ENCODE measurements at places on chromosomes 7 and 10.
A peak's percentile ranks its signal among the peaks of the same experiment; 100 is the strongest.

- peak; percentile 83 for DNase-seq
Observed at GRCh38 chr10:11742009-11742778, at the start of gene ECHDC3. Gene ECHDC3, plus strand, starts transcription at chr10:11742382. Its CDS starts 195 bp downstream, at chr10:11742577.

GRCh38 chr10:119320981-119321380, 113.6 kb downstream of the GRK5 start:
- DNase-seq = no peak

- DNase-seq = no peak
Observed at GRCh38 chr7:98116656-98117461, 10.2 kb downstream of the LMTK2 start.

DNA sequence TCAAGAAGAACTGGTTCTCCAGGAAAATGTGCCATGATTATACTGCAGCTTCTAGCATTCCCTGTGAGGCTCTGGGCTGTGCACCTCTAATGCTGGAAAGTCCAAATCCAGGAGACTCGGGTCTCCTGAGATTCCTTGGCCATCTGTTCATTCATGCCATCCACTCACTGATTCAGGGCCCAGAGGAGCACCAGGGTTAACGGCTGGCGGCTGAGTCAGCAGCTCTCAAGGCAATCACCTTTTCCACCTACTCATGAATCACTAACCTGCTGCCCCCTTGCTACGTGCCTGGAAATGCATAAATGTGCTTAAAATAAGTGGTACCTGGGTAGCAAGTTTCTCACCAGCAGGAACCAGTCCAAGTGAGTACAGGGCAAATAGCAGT, 132.7 kb downstream of the KCNMA1 start:
- no peak for DNase-seq

GRCh38 chr10:813286-813685, 118.2 kb downstream of the LARP4B start:
- DNase-seq = no peak

DNA sequence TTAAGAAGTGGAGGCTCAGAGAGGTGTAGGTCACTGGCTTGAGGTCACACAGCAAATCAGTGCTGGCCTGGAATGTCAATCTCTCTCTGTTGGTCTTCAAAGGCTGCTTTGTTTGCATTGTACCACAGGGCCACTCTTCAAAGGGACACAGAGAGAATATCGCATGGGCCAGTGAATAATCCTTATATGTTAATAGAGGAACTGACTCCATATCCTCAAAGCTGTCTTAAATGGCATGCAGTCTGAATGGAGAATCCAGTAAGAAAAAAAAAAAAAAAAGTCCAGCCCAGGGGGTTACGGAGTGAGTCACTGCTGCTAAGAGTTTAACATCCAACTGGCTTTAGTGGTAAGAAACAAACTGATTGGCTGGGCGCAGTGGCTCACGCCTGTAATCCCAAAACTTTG, 54.1 kb downstream of the NRAP start:
- DNase-seq = no peak

GRCh38 chr7:97090761-97091353, 26.6 kb upstream of the SDHAF3 start:
- DNase-seq = no peak

DNA sequence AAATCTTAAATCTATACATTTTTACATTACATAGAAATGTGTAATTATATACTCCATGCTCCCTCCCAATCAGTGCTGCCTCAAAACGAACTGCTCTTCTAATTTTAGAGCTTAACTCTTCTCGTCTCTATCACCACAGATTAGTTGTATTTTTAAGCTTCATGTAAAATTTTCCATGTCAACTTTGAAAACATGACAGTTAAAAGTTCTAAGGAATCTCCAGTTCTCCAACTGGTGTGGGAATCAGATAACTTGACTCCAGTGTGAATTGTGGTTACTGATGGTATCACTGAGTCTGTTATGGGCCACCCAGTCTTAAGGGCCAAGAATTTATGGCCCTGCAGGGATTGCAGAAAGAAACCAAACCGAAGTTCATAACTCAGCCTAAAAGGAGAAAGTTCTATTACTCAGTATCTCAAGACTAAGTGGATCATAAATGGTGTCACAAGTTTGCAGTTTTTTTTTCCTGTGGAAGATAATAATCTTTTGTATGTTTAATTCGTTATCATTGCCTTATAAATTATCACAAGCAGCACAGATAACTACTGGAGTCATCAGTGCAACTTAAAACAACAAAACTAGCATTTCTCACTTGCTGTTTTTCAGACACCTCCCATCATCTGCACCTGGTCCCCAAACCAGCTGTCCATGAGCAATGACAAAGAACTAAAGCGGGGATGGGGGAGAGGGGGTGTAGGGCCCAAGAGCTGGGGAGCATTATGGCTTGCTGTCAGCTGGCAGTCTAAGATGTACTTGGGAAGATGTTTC, 31.5 kb upstream of the KMT2E start:
- DNase-seq = no peak

DNA sequence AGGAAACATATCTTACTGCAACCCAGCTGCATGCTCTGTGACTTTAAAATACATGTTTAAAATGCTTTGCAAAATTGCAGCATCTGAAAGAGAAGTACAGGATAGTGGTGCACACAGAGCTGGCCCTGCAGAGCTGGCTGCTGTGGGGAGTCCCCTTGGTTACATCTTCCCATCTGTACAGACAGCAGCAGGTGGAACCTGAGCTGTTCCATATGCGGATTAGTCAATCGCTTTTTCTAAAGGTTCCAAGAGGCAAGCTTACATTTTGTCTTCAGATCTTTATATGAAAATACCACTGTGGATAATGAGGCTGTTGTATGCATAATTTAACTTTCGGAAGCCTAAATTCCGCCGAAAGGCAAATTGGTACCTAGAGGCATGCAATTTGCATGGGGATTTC, 444.1 kb downstream of the NRG3 start:
- no peak for DNase-seq

DNA sequence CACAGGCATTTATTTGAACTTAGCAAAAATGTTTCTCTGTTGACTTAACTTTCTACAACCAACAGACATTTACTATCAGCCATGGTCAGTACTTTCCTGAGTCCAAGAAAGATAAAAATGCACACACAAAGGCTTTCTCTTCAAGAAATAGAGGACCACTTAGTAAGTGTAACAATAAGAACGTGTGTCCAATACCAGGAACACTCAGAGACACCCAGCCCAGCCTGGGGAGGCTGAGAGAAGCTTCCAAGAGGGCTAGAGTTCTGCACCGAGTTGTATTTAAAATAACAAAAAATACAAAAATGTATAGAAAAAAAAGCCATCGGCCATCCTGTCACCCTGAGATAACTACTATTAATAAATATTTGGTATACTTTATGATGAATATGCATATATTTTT, 35.8 kb downstream of the VSTM4 start:
- no peak for DNase-seq

DNA sequence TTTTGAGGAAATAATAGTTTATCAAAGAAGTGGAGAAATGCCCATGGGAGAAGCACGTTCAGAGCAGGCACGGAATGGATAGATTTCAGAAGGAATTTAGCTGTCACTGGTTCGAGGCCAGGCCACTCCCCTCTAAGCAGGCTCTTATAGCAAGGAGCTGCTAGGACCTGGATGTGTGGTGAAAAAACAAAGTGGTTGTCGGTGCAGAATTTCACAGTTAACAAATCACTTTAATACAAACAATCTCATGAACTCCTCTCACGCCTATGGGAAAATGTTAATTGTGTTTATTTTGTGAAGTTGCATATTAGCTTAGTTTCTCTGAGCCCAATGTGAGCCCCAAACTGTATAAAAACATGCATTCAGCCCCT, 176.3 kb downstream of the PKD1L1 start:
- no peak for DNase-seq

DNA sequence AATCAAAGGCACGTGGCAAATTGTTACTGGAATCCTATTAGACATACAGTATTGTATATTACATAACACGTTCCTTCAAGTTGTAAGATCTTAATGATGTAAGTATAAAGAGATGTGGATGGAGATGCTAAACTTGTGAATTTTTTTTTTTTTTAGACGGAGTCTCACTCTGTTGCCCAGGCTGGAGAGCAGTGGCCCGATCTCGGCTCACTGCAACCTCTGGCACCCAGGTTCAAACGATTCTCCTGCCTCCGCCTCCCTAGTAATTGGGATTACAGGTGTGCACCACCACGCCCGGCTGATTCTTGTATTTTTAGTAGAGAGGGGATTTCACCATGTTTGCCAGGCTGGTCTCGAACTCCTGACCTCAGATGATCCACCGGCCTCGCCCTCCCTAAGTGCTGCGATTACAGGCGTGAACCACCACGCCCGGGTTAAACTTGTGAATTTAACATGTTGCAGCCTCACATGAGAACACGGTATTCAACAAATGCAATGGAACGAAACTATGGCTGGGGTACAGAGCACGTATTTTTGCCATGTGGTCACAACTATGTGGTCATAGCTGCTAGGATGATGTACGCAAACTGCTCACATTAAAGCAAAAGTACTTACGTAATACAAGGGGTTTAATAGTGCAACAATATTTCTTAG, 818 bp upstream of the SUPV3L1 start:
- DNase-seq = peak; percentile 73

DNA sequence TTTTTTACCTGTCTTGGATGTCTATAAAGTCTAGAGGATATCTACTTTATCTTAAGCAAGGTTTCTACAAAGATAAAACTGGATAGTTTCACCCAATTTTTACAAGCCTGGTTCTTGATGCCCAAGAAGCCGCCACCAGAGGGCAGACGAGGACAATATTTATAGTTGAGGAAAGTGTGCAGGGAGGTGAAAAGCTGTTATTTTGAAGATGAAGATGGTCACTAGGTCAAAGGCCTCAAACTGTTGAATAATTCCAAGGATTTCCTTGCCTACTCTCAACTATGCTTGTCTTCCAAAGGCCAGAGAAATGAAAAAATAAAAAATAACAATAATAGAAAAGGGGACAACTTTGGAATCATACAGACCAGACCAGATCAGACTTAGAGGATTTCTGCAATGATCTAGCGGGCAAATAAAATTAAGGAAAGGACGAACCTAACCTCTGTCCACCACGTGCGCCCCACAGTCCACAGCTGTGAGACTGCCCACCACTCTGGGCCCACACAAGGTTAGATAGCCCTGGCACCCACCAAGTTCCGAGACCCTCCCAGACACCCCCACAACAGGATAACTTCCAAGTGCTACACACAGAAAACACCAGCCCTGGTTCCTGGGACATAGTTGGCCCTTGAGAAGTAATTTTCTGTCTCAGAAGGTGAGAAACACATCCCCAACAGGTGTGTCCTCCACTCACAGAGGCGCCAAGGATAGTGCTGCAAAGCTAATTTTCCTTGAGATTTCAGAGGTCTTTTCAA, 2.8 kb downstream of the PKD1L1 start:
- DNase-seq = peak; percentile 87

GRCh38 chr7:26379711-26380110, 88.0 kb downstream of the SNX10 start:
- DNase-seq = no peak

DNA sequence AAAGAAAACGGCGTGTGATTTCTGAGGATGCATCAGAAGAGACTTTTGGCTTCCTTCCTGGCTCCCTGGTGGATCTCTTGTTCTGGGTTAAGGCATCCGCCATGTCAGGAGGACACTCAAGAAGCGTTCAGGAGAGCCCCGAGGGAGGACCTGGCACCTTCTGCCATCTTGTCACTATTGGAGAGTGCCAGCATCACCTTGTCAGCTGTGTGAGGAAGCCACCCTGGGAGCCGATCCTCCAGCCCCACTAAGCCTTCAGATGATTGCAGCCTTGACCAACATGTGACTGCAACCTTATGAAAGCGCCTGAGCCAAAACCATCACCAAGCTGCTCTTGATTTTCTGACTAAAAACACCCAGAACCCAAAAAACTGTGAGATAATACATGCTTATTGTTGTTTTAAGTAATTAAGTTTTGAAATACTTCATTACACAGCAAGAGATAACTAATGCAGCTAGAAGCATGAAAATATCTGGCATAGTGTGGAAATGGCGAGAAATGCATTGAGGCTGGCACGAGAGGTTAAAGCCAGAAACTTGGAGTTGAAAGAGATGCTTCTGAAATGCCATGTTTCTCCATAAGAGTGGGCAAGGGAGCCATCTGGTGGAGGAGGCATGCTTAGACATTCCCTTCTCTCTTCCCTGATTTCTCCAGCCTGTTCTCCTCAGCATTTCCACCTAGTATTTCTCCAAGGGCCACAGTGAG, 5.4 kb upstream of the ZFYVE27 start:
- DNase-seq = peak; percentile 75

- DNase-seq = no peak
Observed at GRCh38 chr7:132257253-132257652, 319.0 kb downstream of the PLXNA4 start.

GRCh38 chr10:16847644-16848043, 30.4 kb upstream of the RSU1 start:
- no peak for DNase-seq

DNA sequence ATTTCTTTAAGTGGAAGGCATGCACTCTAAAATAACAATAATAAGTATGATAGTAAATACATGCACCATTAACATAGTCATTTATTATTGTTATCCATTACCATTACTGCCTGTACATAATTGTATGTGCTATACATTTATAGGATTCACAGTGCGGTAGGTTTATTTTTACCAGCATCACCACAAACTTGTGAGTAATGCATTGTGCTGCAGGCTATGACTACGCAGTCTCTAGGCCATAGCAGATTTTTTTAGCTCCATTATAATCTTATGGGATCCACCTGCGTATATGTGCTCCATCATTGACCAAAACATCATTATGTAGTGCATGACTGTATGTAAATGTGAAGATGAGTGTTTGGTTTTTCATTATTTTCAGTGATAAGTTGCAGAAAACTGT, 160.0 kb downstream of the LRRC4 start:
- no peak for DNase-seq

DNA sequence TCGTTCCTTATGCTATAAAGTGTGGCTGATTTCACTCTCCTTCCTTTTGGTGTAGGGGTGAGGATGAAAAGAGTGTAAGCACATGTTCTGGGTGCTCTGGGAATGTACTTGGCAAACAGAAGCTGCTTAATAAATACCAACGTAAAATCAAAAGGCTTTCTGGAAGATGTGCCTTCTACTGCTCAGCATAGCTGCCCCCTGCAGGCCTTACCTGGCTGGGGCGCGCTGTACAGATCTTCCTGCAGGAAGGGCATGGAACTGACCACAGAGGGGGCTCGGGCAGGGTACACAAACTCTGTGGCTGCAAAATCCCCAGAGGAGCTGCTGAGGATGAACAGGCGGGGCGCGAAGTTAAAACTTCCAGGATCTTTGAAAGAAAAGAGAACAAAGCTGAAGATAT, 169.4 kb downstream of the SVIL start:
- DNase-seq = no peak

DNA sequence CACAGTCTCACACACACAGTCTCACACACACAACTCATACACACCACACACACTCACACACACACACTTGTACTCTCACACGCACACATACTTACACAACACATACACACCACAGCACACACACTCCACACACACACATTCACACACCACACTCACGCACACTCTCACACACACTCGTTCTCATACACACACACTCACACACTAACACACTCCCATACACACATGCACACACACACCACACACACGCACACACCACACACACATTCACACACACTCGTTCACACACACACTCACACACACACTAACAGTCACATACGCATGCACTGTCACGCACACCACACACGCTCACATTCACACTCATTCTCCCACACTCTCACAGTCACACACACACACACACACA, 109.8 kb downstream of the PRLHR start:
- no peak for DNase-seq

Data from activated CD8-positive, alpha-beta memory T cell treated with anti-CD3 and anti-CD28 coated beads for 24 hours (primary cell).